Activated T-cell treated with anti-CD3 and anti-CD28 coated beads, Interleukin-2, amount 50 U/mL, for 4 hours (primary cell): ENCODE measurements at places on chromosomes 16 and 17. TPM values are rescaled to one million over a fixed set of nuclear protein-coding genes. Genes with fewer than 3 reads are reported as not detected.

The ANKS4B gene
- total RNA-seq, result not detected

The PLEKHH3 gene
- total RNA-seq, result 1.2 TPM

The GUCY2D gene
- not detected for total RNA-seq

The CSNK2A2 gene
- total RNA-seq, result 95.2 TPM

The DPEP3 gene
- total RNA-seq, result 0.11 TPM

The DOC2B gene
- not detected for total RNA-seq

The KRT17 gene
- not detected for total RNA-seq

The CACNG3 gene
- not detected for total RNA-seq

The CLCN7 gene
- total RNA-seq, result 54.7 TPM

The LRRC75A gene
- 0.87 TPM for total RNA-seq

The TMEM219 gene
- total RNA-seq, result 19.3 TPM

The MRPL45 gene
- 55.9 TPM for total RNA-seq

The SLFN12L gene
- 15.1 TPM for total RNA-seq

The SLC16A6 gene
- 7.7 TPM for total RNA-seq

The STX1B gene
- total RNA-seq, result 0.69 TPM

The C1QTNF8 gene
- not detected for total RNA-seq

The RCVRN gene
- total RNA-seq, result not detected

The PFN1 gene
- 1,652 TPM for total RNA-seq

The CDC42EP4 gene
- 0.30 TPM for total RNA-seq

The FAM83G gene
- 31.9 TPM for total RNA-seq

The EFTUD2 gene
- total RNA-seq, result 257 TPM

The KRT36 gene
- not detected for total RNA-seq

The TPSD1 gene
- not detected for total RNA-seq

The CACNA1H gene
- total RNA-seq, result 0.51 TPM

The ZFP1 gene
- total RNA-seq, result 13.4 TPM
